ENCODE measurements at places on chromosomes 13 and 19.

GRCh38 chr19:1767464-1767933 lies 14.2 kb downstream of the ONECUT3 start:
- DNase-seq: peak; percentile 70

DNA sequence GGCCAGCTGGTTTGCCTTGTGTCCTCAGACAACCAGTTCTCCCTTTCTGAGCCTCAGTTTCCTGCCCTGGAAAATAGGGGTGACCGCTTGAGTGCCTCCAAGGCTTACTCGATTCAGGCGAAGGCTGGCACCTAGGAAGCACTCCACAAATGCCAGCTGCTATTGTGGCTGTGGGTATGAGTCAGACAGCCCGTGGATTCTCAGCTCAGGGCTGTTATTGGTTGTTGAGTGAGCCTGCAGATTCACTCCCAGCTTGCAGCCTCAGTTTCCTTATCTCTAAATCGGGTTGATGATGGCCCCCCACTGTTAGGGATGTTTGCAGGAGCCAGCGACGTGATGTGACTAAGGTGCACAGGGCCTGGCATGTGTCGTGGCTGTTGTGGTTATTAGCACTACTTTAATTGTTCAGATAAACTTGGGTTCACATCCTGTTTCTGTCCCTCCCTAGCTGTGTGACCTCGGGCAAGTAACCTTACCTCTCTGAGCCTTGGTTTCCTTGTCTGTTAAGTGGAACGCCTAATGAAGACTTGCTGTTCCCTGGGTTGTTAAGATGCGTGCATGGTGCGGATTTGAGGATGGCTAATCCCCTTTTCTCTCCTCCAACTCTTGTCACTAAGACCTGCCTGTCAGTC lies 2.4 kb downstream of the MARK4 start:
- no peak for DNase-seq

- DNase-seq: no peak
These were observed 27.2 kb downstream of the COMP start for GRCh38 chr19:18763674-18764590.

GRCh38 chr19:35759697-35760096 lies 1.7 kb downstream of the PROSER3 start:
- no peak for DNase-seq

DNA sequence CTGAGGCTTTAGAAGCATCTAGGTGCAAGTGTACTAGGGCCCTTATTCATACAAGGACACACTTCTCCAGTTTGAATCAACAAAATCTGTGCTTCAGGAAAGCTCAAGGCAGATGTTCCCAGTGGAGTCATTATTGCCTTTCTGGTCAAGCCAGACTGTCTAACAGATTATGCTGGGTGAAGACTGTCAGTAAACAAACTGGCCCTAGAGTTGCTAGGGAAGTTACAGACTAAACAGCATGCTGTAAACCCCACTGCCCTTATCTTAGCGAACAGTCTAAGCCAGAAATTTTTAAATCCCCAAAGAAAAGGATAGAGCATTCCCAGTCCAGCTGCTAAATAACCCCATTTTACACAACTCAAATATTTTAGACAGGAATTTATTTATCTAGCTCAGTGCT lies 1701.3 kb upstream of the PRR20A start:
- DNase-seq: no peak

Measured in activated CD4-positive, alpha-beta T cell treated with anti-CD3 and anti-CD28 coated beads, Interleukin-2, amount 50 U/mL, for 48 hours (primary cell).